ENCODE measurements at places on chromosomes 13 and 19.

DNA sequence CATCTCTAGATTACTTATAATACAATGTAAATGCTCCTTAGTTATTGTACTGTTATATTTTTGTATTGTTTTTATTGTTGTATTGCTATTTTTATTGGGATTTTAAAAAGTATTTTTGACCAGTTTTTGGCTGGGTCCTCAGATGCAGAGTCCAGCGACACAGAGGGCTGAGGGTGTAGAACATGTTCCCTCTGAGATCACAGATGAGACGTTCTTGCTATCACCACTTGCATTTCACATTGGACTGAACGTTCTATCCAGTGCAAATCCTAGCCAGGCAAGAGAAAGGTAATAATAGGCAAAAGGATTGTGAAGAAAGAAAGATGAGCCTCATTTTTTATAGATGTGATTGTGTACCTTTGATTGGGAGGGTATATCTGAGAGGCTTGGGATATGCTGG, 15.0 kb downstream of the ZSCAN5A start:
- no peak for DNase-seq

DNA sequence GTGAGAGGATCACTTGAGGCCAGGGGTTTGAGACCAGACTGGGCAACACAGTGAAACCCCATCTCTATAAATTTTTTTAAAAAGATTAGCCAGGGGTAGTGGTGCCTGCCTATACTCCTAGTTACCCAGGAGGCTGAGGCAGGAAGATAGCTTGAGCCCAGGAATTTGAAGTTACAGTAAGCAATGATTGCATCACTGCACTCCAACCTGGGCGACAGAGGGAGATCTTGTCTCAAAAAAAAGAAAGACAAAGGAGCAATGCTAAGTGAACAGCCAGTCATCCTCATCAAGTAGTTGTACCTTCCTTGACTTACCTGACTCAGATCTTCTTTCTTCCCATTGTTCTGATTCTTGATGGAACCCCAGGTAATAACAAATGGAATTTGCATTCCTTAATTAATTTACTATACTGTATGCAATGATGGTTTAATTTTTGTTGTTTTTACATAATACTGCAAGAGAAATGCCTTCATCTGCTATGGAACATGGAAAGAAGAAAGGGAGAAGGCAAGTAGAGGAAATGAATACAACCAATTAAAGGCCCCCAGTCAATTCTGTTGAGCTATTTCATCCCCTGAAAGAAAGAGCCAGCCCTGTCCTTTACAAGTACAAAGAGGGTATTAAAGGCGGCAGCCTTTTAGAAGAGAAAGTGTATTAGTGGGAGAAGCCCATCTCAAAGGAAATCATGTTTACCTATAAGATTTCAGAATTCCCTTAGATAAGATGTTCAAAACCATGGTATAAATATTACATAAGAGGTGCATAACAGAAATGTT, 316.7 kb downstream of the DIAPH3 start:
- DNase-seq: no peak

GRCh38 chr13:59012731-59013130, 1151.0 kb downstream of the DIAPH3 start:
- no peak for DNase-seq

DNA sequence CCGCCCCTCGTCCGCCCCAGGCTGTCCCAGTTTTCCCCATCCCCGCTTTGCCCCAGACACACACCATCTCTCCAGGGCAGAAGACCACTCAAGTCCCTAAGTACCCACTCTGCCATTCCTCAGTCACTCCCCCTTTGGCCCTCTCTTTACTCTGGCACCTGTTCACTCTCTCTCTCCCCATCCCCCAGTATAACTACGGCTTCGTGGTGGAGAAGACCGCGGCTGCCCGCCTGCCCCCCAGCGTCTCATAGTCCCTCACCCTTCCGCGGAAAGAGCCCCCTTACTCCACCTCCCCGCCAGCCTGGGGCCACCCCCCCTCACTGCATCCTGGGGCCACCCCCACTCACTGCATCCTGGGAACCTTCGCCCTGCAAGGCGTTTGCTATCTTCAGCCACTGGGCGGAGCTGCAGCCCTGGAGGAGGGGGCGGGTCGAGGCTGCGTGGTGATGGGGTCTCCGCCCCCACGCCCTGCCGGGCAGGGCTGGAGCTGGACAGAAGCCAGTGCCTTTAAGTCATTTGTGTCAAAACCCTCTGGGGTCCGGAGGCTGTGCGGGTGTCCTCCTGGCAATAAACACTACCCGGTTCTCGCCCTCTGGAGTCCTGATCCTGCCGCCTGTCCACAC, 5.0 kb downstream of the MVB12A start:
- DNase-seq: no peak

DNA sequence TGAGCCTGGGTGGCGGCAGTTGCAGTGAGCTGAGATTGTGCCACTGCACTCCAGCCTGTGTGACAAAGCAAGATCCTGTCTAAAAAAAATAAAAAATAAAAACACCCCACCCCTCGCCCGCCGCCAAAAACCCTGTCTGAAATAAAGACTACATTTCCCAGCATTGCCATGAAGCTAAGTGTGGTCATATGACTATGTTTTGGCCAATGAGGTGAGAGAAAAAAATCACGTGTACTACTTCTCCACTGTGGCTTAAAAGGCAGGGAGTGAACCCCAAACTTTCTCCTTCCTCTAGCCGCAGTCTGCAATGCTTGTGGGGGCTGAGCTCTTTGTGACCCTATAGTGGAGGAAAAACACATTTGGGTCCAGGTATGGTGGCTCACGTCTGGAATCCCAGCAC, 54.9 kb downstream of the COLGALT1 start:
- no peak for DNase-seq

DNA sequence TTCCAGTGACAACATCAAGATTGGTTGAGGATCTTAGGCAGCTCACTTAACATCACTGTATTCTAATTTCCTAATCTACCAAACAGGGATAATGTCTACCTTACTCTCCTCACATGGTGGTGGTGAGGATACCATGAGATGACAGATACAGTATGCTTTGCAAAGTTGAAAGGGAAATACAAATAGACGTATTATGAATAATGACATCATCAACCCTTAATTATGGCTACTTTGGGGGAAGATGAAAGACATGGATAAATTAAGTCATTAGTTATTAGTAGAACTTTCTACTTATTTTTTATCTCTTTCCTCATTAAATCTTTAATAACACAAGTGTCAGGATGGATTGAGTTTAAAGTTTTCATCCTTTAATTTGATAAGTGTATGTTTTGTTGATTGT, 532.5 kb downstream of the KLF12 start:
- DNase-seq: no peak

- DNase-seq: no peak
Observed at GRCh38 chr19:14782626-14783409, 4.5 kb upstream of the ADGRE2 start.

- no peak for DNase-seq
Observed at GRCh38 chr19:38247734-38248268, 8.4 kb downstream of the PPP1R14A start.

- no peak for DNase-seq
Observed at GRCh38 chr19:46591254-46591653, 9.9 kb upstream of the CALM3 start.

DNA sequence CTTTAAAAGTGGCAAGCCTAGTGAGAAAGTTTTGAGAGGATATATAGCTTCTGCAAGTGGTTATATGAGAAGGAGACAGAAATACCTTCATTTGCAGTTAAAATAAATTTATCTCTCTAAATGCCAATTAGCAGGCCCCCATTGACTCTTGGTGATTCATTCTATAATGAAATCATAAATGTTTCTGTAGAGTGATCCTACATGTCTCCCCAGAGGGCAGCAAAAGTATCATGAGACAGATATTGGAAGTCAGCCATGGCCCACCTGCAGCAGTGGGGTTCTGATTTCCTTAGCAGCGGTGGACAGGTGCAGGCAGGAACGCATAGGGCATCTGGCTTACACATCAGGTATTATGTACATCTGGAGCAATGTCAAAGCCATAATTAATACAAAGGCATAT, 385.4 kb upstream of the SLC10A2 start:
- no peak for DNase-seq

GRCh38 chr13:71828564-71828963, 38.4 kb downstream of the DACH1 start:
- no peak for DNase-seq

DNA sequence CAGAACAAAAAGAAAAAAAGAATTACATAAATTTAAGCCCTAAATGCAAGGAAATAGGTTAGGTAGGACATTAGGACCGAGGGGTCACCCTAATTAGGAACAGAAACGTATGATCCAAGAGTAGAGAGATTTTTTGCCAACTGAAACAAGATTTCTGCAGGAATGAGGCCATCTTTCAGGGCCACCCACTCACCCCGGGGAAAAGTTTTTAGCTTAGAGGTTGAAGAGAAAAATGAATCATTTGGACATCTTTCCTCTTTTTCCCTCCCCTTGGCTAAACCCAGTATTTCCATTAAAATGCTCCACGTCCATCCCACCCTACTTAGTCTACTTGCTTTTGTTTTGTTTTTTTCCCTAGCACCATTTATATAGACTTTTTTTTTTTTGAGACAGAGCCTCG, 10.6 kb upstream of the PNMA8A start:
- no peak for DNase-seq

- no peak for DNase-seq
Observed at GRCh38 chr13:48210178-48210577, 22.8 kb upstream of the ITM2B start.

- DNase-seq: no peak
Observed at GRCh38 chr13:49828453-49828852, 36.0 kb upstream of the KPNA3 start.

DNA sequence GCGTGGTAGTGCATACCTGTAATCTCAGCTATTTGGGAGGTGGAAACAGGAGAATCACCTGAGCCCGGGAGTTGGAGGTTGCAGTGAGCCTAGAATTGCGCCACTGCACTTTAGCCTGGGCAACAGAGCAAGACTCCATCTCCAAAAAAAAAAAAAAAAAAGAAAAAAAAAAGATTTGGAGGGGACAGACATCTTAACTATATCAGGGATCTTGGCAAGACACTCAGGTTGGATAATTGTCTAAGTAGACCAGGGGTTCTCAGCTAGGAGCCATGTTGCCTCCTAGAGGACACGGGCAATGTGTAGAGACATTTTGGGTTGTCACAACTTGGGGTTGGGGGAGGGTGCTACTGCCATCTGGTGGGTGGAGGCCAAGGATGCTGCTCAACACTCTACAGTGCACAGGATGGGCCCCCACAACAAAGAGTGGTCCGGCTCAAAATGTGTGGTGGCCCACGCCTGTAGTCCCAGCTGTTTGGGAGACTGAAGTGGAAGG, 1.9 kb upstream of the ZNF580 start:
- no peak for DNase-seq

GRCh38 chr13:113088691-113089020, 16.9 kb upstream of the F7 start:
- DNase-seq: no peak

DNA sequence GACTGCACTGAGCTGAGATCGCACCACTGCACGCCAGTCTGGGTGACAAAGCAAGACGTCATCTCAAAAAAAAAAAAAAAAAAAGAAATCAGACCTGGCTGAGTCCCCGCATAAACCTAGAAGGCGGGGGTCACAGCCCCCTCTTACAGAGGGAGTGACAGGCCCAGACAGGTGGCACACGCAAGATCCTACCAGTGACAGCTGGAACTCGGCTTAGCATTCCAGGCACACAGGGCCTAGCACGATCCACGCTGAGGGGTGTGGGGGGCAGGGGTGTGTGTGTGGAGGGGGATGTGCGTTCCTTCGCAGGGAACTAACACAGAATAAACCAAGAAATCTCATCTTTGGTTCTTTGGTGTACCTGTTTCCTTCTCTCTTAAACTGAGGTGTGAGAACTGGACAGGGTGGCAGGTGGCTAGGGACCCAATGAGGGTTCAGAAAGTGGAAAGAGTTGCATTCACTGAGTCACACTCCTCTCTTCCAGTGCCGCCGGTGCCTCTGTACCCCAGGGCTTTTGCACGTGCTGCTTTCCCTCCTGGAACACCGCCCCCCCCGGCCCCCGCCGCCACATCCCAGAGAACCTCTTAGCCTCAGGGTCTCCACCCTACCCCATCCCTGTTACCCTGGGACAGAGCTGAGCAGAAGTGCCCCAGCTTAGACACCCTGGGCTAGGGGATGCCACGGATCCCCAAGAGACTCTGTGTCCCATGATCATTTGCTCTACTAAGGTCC, 5.0 kb downstream of the SGTA start:
- no peak for DNase-seq

GRCh38 chr13:45402641-45403040, 15.5 kb downstream of the SLC25A30 start:
- DNase-seq: no peak

DNA sequence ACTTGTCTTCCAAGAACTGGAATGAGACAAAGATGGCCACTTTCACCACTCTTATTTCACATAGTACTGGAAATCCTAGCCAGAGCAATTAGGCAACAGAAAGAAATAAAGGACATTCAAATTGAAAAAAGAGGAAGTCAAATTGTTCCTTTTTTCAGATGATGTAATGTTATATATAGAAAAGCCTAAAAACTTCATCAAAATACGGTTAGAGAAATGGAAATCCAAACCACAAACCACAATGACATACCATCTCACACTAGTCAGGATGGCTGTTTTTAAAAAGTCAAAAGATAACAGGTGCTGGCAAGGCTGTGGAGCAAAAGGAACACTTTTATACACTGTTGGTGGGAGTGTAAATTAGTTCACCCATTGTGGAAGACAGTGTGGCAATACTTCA, 113.3 kb upstream of the SPRY2 start:
- no peak for DNase-seq

DNA sequence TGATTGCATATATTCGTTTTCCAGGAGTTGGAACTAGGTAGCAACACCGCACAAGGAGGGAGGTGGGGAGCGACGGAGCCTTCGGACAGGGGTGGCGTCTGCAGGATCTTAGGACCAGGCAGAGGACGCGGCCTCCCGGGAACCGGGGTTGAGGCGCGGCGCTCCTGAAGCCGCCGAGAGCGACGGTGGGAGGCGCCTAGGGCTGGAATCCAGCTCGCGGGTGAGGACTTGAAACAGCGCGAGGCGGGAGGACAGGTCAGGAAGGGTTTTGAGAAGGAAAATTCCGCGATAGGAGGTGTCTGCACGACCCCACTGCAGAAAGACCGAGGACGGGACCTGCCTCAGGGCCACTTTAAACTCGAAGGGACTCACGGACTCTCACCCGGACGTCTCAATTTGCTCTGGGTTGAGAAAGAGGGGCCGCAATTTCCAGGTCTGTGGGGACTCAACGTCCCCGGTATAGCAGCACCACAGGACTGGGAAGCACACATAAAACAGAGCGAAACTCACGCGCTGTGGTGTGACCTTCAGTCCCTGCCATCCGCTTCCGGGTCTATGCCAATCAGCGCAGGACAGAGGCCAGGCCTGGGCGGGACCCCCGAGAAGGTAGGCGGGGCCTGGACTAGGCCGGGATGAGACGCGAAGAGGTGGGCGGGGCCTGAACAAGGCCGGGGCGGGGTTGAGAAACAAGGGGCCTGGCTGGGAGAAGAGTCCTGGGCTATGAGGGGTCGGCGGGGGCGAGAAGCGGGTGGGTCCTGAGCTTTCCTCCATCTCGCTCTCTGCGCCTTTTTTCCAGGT, at the start of gene ZNF320:
TSS of gene ZNF320 (minus strand) at position 498 of the 798 bp plus-strand sequence. CDS start 7,380 bp downstream, outside the sequence.
- DNase-seq: peak; percentile 77

Measured in stimulated activated CD4-positive, alpha-beta T cell treated with anti-CD3 and anti-CD28 coated beads, TNF-alpha, amount 100 ng/mL, for 1 hour (primary cell).